DMS79 treated with DMSO at 0.1 percent for 48 hours (cell line): ENCODE measurements at places on chromosomes 6 and 20.

DNA sequence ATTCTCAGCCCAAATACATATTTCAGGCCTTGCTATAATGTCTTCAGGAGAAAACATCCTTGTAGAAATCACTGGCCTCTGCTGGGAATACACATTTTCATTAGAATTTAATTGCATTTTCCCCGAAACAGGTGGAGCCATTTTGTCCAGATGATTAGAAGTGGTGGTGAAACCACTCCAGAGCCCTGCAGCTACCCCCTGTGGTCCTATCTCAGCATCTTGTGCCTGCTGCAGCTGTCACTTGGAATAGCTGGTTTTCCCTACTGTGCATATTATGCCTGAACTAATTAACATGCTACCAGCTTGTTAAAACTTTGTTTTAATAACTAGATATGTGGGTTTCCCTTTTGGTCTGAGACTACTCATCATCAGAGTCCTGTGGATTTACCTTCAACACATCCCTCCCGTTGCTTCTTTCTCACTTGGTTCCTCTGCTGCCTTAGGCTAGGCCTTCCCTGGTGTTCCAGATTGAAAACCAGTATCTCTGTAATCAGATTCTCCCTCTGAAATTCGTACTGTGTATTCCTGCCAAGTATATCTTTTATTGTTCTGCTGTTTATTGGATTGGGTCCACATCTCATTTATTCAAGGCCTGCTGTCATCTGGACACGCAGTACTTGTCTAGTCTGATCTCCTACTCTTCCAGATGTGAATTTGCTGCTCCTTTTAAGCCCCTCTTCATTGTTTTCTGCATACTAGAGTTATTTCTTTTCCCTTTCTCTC lies 15.2 kb downstream of the DNAH8 start:
- DNase-seq = peak; percentile 16

DNA sequence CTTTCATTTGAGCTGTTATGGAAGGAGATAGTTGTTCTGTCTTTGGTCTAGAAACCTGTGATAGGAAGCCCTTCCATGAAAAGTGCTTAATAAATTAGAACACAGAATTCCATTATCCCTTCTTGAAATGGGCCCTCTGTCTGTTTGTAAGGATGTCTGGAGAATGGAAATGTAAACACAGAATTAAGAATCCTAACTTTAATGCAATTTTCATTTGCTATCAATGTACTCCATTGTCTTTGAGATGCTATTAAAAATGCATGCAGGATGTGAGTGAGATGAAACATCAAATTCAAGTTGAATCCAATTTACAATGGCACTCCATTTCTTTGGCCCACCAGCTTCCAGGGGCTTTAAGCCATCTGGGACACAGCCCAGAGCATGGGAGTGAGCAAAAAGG lies 13.9 kb upstream of the AARS2 start:
- no peak for DNase-seq

DNA sequence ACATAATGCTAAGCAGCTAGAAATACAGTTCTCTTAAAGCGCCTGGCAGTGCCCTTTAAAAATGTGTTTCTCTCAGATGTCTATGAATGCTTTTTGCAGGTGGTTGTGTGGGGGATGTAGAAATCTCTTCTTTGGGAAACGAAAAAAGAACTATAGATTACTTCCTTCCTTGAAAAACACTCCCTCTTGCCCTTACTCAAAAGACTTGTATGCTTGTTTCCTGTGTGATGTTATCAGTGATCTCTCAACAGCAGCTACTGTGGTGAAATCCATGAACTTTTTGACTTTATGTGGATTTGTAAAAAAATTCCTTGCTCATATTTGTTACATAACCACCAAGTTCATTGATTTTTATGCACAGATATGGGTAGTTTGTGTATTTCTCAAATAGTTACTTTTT lies 916.5 kb downstream of the QKI start:
- DNase-seq = no peak

- DNase-seq = no peak
These were observed 46.3 kb upstream of the BTN3A2 start for GRCh38 chr6:26318459-26319404.

GRCh38 chr20:48175261-48175660 lies 390.0 kb upstream of the SULF2 start:
- no peak for DNase-seq
